Activated T-helper 2 cell treated with anti-CD3 and anti-CD28 coated beads, Interferon-gamma antibody, Interleukin-2, Interleukin-4, amounts not matched to agents 10 μg/mL and 5 μg/mL and 100 μg/mL, durations not matched to agents 14 hours and 24 hours and 36 hours (primary cell): ENCODE measurements at places on chromosomes 1 and 21.

GRCh38 chr1:204359474-204360255, at the start of gene PLEKHA6:
Gene PLEKHA6 (minus strand): TSS chr1:204359929. CDS start chr1:204273727, 86,202 bp downstream.
- no peak for DNase-seq

- no peak for DNase-seq
Measured at GRCh38 chr1:27955076-27955475, 4.7 kb upstream of the XKR8 start.

DNA sequence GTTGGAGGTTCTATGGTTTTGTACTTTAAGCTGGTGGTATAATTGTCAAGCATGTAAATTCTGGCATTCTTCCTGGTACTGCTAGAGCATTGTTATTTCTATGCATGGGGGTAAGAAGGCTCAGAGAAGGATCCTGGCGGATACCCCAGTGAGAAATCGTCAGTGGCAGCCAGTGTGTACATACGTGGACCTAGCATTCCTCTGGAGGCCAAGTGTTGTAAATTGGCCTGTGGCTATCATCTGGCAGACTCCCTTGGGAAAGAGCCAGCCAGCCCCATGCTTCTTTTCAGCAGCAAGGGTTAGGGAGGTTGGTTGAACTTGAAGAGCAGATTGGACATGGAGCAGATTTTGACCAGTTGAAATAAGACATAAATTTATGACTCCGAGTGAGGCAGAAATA, 5.2 kb upstream of the AGO3 start:
- DNase-seq: no peak

GRCh38 chr1:210841926-210842625, 291.9 kb downstream of the KCNH1 start:
- DNase-seq: no peak

DNA sequence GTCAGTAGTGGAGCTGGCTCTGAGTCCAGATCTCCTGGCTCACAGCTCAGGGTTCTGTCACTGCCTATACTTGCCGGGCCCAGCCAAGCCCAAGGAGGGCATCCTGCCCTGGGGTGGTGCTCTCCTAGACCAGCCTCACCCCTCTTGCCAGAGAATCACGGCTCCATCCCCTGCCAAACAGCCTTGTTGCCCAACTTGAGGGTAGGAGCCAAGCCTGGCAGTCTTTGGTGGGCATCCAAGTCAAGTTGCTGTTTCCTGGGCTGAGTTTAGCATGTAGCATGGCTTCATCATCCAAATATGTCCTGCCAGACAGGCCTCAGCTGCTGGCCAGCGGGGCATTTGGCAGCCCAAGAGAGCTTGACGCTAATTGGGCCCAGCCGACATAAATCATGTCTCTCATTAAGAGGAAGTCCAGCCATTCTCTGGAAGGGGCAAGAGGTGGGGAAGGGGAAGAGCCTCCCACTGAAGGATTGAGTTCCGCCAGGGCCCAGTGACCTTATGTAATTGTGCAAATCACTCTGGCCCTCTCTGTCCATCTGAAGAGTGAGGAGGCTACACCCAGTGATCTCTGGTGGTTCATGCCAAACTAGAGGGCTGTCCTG, 22.6 kb upstream of the TRABD2B start:
- DNase-seq: no peak

DNA sequence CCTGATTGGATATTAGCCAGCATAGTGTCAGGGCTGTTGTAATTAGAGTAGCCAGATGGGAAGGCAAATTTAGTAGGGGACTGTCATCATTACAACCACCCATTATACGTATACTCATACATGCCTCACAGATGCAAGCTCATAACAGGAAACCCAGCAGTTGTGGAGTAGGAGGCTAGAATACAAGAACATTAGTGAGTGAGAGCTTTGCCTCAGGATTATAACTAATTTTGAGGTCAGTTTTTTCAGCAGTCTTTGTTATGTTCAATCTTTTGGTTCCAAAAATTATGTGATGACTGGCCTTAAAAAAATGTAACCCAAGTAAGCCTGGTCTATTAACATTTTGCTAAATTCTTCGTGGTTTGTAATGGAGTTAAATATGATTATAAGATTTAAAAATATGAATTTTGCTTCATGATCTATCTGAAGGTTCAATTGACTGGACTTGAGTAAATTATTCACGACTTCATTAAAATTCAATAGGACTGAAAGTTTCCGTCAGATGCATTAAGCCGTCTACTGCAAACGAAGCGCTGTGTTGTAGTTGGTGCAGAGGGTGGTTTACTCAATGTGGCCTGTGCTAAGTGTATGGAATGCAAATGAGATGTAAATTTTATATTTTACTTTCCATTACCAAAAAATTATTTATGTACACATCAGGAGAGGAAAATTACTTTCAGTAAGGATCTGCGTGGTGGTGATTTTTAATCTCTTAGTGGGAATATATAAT, 48.8 kb downstream of the KCNK1 start:
- no peak for DNase-seq

DNA sequence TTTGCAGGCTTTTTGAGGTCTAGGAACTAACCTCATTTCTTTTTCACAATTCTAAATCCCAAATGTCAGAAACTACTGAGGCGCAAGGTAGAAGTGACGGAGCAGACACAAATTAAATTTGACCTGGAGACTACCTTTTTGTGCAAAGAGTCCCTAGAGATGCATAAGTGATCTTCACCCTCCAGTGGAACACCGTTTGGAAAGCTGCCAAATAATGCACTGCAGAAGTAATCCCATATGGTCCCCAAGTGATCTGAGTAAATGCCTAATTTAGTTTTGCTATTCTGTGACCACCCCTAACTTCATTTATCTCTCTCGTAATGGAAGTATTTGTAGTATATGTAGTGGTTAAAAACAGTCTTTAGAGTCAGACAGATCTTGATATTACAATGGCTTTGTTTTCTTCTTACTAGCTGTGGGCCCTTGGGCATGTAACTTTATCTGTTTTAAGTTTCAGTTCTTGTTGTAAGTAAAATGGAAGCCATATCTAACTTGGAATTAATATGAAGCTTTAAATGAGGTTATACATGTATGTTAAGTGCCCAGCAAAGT, 70.4 kb upstream of the IPO9 start:
- no peak for DNase-seq

- DNase-seq: no peak
Measured at GRCh38 chr1:2587860-2588571, 1.4 kb downstream of the PRXL2B start.
